ENCODE measurements at places on chromosomes 7 and 10.
A peak's percentile ranks its signal among the peaks of the same experiment; 100 is the strongest.

DNA sequence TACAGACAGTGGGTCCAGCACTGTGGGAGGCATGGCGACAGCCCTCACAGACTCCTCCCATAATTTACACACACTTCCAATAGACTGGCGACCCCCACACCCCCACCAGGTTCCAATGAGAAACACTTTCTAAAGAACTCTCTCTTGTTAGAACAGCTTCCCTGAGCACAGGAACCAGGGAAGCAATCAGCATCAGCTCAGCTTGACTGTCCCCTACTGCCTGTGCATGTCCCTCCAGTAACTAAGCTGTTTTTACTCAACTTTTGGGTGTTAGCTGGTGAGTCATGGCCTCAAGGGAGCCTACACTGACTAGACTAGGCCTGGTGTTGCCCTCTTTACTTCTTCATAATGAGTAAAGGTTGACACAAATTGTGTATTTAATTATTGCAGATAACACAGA is 32.6 kb upstream of the HERPUD2 start:
- no peak for DNase-seq

GRCh38 chr7:114364151-114364550 is 50.5 kb upstream of the FOXP2 start:
- DNase-seq: no peak

DNA sequence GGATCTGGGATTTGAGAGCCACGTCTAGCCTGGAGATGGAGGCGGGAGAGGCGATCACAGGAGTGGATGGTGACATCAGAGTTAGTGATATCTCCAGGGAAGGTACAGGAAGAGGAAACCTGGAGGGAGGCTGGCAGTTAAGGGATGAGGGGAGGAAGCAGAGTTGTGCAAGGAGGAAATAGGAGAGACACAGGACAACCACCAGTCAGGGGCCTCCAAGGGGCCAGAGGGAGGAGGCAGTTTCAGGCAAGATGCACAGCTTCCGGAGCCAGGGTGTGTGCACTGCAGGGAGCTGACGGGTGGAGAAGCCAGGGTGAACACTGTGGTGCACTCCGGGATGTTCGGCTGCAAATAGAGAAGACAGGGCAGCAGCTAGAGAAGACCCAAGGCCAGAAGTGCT is 141.2 kb downstream of the GLI3 start:
- no peak for DNase-seq

DNA sequence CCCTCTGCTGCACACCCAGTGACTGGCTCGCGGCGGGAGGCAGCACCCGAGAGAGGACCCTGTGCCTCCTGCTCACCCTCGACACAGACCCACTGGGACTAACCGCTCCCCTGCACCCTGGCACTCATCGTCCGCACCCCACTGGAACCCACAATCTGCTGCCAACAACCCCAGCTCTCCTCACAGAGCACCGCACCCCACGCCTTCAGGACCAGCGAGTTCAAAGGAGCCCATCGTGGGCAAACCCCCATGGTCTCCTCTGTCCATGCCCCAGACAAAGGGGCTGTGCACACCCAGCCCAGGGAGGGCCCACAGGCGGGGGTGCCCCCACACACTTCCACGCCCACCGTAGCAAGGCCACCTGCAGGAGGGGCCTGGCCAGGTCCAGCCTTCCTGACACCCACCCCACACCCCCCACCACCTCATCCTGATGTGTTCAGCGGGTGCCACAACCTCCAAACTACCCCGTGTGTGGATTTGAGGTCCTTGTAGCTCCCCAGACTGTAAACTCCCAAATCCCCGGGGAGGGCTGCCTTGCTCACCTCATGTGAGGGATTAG is 14.0 kb downstream of the RASGEF1A start:
- DNase-seq: no peak

GRCh38 chr7:28551331-28551730 is 139.0 kb downstream of the CREB5 start:
- DNase-seq: no peak

- DNase-seq: peak; percentile 22
Measured at GRCh38 chr10:17648243-17649035, 4.5 kb downstream of the STAM start.

- DNase-seq: no peak
Measured at GRCh38 chr7:12590559-12590958, 20.0 kb downstream of the SCIN start.

DNA sequence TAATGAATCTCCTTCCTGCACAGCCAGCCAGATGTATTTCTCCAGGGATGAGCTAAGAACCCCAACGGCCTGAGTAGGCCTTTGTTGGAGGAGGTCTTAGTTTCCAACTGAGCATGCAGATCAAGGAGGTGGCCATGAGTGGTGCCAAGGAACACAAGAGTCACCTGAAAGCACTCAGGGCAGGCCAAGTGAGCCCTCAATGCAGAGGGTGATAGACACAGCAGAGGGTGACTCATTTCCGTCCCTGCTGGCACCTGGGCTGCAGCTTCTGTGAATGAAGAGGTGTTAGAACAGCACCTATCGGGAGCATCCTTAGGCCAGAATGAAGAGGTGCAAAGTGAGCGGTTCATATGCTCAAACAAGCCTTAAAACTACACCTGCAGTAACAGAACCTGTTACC is 211.8 kb downstream of the FRMD4A start:
- no peak for DNase-seq

DNA sequence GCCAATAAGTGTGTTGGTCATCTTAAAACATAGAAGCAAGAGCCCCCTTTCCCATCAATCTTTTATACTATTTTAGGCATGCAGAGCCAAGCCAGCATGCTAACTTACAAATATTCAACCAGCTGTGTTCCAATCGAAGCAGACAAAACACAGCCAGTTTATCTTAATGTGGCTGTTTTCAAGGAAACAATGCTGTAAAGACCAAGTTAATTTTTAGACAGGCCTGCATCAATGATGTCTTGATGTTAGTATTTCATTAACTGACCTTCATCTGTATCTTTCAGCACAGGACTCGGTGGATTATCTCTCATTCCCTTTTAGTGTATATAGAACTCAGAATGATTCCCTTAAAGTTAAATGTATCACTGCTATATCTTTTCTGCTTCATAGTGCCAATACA is 262.0 kb upstream of the ZWINT start:
- no peak for DNase-seq

DNA sequence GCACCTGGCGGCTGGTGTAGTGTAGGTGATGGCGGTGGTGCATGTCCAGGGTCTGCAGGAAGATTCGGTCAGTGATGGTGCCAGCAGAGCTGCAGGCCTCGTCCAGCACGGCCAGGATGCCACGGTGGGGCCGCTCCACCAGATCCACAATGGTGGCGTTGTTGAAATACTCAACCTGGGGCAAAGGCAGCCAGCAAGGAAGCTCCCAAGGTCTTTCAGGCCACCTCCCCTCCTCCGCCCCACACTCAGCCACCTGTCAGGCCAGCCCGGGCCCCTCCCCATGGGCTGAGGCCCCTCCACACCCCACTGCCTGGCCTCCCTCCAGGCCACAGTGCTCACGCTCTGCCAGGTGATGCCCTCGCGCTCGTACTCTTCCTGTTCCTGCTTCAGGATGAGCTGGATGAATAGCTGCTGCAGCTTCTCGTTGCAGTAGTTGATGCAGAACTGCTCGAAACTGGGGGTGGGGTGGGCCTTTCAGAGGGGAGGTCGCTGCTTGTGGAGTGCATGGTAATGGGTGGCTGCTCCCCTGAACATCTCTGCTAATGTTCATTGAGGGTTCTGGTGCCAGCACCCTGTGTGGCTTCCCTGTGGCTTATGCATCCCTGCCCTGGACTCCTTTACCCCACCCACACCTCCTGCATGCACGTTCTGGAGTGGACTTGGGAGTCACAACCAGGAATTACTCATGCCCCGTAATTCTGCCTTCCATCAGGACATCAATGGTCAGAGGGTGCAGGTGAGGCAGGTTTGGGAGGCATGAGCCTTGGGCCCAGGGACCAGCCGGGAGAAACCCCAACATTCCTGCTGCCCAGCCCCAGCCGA is 8.9 kb downstream of the MYO1G start:
- DNase-seq: no peak
